ENCODE measurements at places on chromosomes 5 and 9. TPM values are rescaled to one million over a fixed set of nuclear protein-coding genes. Genes with fewer than 3 reads are reported as not detected.

DNA sequence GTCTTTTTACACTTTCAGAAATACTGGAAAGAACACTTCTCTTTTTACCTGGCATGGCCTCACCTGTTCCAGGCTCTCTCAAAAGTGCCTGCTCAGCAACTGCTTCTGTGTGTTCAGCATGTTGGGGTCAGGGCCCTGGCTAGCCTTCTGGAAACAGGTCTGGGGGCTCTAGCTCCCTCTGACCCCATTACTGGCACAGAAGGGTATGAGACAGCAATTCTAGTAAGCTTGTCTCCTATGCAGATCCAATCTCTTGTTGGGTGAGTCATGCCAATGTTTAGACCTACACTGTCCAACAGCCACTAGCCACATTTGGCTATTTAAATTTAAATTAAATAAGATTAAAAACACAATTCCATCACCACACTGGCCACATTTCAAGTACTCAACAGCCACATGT is 80.8 kb downstream of the MAPKAP1 start:
- DNase-seq = no peak

- DNase-seq = no peak
Measured at GRCh38 chr5:123207081-123207537, 118.1 kb downstream of the PRDM6 start.

- no peak for DNase-seq
Measured at GRCh38 chr5:171601266-171601881, 181.9 kb downstream of the FGF18 start.

DNA sequence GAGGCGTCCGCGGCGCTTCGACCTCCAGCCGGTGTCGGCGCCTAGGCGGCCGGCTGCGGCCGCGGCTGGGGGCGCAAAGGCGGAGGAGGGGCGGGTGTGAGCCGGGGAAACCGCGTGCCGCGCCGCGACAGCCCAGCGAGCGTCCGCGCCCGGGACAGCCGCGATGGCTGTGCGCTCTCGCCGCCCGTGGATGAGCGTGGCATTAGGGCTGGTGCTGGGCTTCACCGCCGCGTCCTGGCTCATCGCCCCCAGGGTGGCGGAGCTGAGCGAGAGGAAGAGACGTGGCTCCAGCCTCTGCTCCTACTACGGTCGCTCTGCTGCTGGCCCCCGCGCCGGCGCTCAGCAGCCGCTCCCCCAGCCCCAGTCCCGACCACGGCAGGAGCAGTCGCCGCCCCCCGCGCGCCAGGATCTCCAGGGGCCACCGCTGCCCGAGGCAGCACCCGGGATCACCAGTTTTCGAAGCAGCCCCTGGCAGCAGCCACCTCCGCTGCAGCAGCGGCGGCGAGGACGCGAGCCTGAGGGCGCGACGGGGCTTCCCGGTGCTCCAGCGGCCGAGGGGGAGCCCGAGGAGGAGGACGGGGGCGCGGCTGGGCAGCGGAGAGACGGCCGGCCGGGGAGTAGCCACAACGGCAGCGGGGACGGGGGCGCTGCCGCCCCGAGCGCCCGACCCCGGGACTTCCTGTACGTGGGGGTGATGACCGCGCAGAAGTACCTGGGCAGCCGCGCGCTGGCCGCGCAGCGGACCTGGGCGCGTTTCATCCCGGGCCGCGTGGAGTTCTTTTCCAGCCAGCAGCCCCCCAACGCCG is 605 bp downstream of the CHSY3 start:
- no peak for DNase-seq

The CDH12 gene
- total RNA-seq = not detected
